Activated T-cell treated with anti-CD3 and anti-CD28 coated beads for 24 hours (primary cell): ENCODE measurements at places on chromosomes 4 and X.

DNA sequence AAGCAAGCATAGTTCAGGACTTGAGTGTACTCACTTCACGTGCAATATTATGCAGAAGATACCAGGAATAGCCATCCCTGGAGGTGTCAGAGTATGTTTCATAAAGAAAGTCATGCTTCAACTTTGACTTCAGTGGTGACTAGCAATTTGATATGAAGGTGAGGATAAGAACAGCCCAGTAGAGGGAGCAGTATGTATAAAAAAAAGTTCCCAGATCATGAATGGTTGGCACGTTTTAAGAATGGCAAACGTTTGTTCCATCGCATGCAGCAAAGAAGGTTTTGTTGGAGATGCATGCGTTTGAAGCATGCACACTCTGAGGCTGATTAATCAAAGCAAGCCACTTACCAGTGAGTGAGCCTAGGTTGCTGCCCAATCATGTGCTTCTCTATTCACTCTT is 33.5 kb upstream of the SLITRK4 start:
- no peak for DNase-seq

- no peak for DNase-seq
Measured at GRCh38 chr4:123478859-123479345, 82.3 kb downstream of the SPRY1 start.

DNA sequence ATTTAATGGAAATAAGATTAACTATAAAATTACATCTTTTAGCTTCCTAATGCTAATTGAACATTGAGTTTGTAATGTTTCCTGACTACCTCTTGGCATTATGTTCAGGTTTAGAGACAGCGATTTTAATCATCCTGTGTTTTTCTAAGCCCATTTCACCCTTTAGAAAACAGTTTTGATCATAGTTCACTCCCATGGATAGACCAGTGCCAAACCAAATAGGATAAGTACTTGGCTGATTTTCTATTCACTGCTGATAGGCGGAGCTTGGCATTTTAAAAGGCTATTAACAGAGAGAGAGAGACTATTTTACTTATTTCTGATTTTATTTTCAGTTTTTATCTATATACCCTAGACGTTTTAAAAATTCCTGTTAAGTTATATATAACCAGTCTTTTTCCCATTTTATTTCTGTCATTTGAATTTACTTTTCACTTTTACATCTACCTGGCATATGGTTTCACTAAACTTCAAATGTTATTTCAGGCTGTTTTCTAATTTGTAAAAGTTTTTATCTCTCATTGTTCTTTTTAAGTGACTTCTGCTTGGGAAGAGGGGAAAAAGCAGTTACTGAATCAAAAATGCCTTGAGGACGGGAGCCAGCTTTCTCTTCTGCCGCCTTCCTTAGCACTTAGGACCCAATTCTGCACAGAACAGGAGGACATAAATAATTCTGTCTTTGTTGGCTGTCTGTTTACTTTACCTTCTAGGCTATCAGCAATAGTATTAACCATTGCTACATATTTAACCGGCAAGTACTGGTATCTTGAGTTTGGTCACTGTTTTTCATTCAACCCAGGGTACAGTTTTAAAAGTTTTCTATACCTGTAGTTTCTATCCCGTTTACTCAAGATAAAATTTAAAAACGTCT is 46.4 kb downstream of the SGMS2 start:
- DNase-seq = no peak

DNA sequence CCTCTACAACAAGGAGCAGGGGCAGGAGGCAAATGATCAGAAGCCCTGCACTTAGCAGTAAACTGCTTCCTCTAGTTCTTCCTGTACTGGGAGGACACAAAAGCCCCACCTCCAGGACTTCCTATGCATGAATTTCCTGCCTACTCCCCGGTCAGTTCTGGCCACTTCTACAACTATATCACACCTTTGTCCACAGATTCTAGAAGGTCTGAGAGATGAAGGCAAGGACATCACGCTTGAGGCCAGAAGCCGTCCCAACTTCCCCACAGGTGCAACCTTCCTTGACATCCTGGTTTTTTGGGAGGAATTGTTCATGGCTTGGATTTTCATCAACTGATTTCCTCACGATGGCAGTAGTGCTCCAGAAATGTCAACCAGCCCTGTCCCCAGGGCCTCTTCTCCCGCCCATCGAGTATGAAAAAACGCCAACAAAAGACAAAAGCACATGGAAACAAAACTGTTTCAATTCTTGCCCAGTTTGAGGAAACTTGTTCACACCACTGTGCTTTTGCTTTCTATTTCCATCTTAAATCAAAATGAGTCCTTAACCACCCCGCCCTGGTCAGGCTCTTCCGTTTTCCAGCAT is 206.5 kb upstream of the STK26 start:
- peak; percentile 44 for DNase-seq

GRCh38 chr4:88189881-88190585 is 31.6 kb upstream of the ABCG2 start:
- no peak for DNase-seq

DNA sequence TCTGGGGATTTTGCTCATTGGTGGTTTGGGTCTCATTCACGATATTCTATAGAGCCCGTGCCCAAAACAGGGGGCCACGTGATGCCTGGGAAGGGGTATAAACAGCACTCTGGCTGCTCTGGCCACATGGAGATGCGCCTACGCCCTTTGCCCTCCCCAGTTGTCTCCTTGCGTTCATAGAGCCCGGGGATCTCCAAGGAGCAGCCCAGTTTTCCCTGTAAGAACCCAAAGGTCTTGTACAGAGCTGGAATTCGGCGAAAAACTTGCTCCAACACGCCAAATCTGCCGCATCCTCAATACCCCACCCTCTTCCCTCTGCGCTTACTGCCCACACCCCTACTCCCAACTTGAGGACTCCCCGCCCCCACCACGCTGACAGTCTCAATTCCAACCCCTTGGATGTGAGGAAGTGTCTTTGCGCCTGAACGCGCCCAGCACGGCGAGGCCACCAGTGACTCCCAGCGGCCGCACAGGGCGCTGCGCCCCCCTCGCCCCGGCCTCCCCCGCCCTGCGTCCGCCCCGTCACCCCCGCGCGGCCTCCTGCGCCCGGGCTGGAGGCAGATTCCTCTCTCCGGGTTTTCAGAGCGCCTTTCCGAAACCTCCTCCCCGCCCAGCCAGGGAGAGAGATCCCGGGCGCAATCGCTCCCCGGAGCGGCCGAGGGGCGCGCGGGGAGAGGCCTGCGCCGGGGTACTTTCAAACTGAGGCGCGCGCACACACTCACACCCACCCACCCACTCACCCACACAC is at the start of gene NHS:
NHS (plus strand) TSS at position 582 of the 748 bp plus-strand sequence. CDS start 558 bp downstream, outside the sequence.
- no peak for DNase-seq

DNA sequence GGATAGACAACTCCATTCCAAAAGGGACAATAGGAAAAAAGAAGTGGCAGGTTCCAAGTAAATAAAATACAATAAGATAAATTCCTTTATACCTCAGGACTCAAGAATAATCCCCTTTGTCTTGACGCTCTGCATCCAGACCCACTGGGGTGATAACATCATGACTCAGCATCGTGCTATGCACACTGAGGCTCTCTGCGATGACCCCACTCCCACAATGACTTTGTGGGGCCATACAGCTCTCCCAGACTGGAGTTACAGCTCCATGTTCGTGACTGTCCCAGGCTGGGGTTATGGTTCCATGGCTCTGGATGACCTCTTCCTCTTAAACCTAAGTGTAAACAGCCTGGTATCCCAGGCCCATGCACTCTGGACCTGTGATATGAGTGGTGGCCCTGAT is 254.5 kb upstream of the ADGRL3 start:
- no peak for DNase-seq

GRCh38 chr4:10061650-10062415 is 40.5 kb upstream of the SLC2A9 start:
- DNase-seq = no peak

GRCh38 chr4:135191596-135191995 is 990.0 kb upstream of the PABPC4L start:
- no peak for DNase-seq

- no peak for DNase-seq
Measured at GRCh38 chr4:52135171-52135570, 84.1 kb downstream of the SPATA18 start.

DNA sequence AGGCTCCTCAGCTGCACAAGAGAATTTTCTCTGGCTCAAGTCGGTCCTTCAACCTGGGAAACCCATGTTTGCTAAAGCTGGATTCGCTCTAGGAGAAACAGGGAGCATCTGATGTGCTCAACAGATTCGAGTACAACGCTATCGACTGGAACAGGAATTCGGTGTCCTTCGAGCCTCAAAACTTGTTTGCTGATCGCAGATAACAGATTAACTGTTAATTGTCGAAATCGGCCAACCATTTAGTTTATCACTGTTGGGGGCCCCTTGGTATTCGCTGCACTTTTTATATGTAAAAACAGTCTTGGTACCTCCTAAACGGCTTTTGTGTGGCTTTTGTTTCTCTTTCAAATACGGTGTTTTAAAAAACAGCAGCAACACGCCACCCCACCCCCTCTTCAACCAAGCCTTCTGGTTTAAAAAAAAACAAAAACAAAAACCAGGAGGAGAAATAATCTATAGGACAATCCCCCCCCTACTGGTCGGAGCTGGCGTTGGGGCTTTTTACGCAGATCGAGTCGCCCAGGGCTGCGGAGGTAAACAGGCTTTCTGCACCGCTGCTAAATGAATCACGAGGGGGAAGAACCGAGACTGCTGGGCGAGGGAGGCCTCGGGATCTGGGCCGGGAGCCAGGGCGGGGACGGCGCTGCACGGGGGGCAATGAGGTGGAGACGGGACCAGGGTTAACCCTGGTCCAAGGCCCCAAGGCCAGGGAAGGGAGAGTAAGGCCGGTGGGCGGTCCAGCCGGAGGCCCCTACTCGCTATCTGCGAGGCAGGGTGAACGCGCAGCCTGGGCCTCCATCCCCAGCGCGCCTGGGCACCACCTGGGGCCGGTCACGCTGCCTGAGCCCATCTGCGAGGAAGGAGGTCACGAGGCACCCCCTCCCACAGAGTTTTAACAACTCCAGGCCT is 71.7 kb upstream of the BCOR start:
- peak; percentile 62 for DNase-seq

- no peak for DNase-seq
Measured at GRCh38 chr4:15652841-15653240, 2.3 kb downstream of the FBXL5 start.

- no peak for DNase-seq
Measured at GRCh38 chrX:107726816-107727534, 48.6 kb downstream of the TSC22D3 start.

GRCh38 chr4:39732728-39733127 is 34.8 kb downstream of the UBE2K start:
- DNase-seq = no peak

GRCh38 chr4:42489095-42489494 is 91.8 kb downstream of the SHISA3 start:
- no peak for DNase-seq

DNA sequence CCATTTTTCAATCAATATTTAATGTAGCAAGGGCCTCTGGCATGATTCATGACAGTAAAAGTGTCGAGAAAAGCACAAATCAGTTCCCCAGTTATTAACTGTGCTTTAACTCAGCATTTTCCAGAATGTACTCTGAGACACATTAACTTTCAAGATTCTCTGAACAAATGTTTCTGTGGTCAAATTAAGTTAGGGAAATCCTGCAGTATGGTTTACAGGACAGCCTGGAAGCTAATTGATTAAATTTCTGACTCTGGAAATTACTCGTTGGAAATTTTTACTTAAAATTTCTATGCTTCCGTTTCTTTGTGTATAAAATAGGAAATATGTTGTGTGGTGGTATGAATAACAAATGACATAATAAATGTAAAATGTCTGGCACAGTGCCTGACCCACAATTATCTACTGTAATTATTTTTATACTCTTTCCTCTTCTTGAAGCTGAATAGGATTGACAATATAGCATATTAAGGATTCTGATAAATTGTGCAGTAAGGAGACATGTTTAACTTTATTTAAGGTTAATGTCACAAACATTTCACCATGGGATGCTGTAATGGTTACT is 33.7 kb downstream of the STK32B start:
- DNase-seq = no peak

DNA sequence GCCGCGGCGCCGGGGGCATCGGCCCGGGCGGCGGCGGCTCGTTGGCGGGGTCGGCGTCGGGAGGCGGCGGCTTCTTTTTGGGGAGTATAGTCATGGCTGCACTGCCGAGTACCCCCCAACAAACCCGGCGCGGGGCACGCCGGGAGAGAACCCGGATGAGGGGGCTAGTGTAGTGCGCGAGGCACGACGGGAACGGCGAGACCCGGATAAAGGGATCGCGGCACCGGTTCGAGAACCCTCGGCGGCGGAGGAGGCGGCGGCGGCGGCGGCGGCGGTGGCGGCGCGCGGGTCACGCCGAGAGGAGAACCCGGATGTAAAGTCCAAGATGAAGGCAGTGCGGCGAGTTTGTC is at the start of gene OTUD5:
OTUD5 (minus strand) TSS at position 131 of the 350 bp plus-strand sequence; CDS start at position 94, 37 bp downstream.
- DNase-seq = peak; percentile 62

DNA sequence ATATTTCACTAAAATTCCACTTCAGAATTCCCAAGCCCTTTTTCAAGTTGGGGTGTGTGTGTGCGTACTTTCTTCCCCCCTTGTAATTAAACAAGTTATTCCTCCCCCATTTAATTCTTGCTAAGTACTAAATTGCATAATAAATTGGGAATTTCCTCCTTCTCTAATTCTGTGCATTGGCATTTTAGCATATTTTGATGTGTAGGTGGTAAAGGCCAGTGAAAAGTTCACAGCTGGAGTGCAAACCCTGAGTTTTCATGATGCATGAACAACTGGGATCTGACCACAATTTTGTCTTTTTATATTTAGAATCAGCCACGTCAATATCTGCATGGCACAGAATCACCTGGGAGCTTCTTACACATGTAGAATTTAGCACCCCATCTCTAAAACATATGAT is 18.5 kb downstream of the ANXA3 start:
- DNase-seq = no peak

GRCh38 chrX:20829665-20830491 is 544.3 kb upstream of the CNKSR2 start:
- DNase-seq = no peak

DNA sequence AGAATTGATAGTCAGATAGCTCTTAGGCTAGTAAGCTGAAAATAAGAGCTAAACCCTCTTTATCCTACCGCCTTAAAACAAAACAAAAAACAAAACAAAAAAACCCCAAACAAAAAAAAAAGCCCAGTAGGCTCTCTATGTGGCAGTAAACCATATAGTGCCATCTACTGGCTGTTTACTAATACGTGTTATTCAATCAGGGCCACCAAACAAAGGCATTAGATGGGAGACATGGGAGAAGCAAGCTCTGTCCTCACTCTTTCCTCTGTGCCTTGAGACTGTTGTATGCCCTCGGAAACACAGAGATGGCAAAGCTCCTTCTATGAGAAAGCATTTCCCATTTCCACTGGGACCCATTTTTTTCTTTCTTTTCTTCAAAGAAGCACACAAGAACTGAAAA is 148.8 kb upstream of the MID1 start:
- DNase-seq = no peak

DNA sequence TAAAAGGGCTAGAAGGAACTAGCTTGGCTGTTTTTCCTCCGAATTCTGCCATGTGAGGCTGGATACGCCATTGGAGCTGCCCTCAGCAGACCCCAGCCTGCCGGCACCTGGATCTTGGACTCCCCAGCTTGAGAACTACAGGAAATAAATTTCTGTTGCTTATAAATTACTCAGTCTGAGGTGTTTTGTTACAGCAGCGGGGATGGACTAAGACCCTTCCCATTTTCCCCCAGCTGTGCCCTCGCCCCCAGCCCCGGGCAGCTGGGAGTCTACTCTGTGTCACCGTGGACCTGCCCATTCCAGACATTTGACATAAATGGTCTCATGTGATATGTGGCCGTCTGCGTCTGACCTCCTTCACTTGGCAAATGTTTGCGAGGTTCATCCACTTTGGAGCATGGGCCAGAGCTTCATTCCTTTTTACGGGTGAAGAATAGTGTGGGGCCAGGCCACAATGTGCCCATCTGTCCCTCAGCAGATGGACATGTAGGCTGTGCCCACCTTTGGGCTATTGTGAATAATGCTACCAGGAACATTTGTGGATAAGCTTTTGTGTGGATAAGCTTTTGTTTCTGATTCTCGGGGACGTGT is 30.7 kb upstream of the SPON2 start:
- DNase-seq = no peak
